ENCODE measurements at places on chromosomes 13 and 19.

GRCh38 chr13:83248751-83249150 lies 633.5 kb downstream of the SLITRK1 start:
- no peak for DNase-seq

GRCh38 chr13:84870190-84870589 lies 929.0 kb downstream of the SLITRK6 start:
- DNase-seq: no peak

GRCh38 chr13:90118467-90119071 lies 1228.9 kb upstream of the MIR17HG start:
- DNase-seq: no peak

GRCh38 chr13:34145061-34145460 lies 327.1 kb downstream of the RFC3 start:
- no peak for DNase-seq

DNA sequence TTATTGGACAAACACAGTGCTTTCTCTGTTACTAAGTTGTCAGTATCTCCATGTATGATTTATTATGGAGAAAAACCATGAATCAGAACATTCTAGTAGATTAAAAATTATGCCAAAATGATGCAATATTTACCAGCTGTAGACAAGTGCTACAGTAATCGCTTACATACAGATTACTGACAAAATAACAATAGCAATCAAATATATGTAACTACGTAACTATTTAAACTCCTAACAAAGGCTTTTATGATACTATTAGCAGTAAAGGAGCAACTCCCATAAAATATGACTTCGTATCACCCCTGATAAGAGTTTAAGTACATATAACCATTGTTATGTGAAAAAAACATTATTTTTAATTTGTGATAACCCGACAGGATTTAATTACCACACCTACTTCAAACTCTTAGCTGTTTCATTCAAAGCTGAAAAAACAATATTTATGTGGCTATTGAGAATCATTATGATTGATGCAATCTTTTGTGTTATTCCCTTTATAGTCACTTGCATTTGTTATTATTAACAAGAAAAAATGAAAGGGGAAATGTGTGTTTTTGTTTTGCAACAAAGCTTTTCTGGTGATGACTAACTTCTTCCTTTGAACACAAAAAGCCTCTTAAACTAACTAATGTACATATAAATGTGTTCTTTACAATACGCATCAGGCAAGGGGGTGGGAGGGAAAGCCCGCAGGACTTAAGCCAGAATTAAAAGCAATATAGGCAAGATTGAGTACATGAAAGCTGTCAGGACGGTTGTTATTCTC lies 147.4 kb downstream of the ABCC4 start:
- DNase-seq: no peak

DNA sequence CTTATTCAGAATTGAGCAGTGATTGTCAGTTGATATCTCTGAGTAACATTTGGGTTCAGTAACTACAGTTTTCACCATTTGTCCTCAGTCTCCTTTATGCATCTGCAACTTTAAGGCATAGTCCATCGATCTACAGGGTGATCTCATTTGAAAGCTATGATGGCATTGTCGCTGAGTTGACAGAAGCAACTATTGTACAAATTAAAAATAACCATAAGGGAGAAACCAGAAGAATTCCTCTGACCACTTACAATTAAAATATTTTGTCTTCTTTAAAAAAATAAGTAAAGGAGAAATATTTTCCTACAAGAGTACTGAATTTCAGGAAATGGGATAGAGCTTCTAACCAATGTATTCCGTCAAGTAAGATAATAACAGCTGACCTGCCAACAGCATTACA lies 30.6 kb downstream of the RAP2A start:
- DNase-seq: no peak

- no peak for DNase-seq
Measured at GRCh38 chr19:5046339-5047039, 77.6 kb downstream of the KDM4B start.

GRCh38 chr19:35160629-35161433 lies 6.3 kb downstream of the FXYD5 start:
- DNase-seq: no peak

- no peak for DNase-seq
Measured at GRCh38 chr19:23283925-23284324, 33.7 kb upstream of the ZNF724 start.

- no peak for DNase-seq
Measured at GRCh38 chr13:94827566-94827965, 115.2 kb upstream of the SOX21 start.

DNA sequence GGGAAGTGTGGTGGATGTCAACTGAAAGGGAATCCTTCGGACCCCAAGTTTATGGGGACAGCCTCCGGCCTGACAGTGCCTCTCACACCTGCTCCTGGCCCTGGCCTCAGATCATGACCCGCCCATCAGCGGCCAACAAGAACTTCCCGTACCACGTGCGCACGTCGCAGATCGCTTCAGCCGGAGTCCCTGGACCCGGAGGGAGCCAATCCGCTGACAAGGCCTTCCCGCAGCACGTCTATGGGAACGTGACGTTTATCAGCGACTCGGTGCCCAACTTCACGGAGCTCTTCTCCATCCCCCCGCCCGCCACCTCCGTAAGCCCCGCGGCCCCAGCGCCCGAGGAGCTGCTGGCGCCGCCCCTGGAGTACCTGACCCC lies 2.0 kb upstream of the MEGF8 start:
- no peak for DNase-seq

- DNase-seq: no peak
Measured at GRCh38 chr19:11400798-11401197, 16.7 kb upstream of the EPOR start.

DNA sequence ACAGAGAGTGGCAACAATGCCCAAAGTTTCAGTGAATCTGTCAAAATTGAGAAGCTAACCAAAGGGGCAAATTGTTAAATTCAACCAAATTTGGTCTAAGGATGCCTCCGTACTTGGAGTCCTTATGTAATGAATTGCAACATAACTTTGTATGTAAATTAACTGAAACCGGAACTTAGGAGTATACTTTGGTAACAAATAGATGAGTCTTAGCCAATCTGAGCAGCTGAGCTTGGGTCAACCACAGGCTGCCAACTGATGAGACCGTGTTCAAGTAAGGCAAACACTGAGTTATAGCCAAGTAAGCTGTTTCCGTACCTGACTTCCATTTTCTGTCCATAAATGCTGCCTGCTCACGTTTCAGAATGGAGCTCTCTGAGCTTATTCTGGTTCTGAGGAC lies 5.3 kb downstream of the VWA8 start:
- no peak for DNase-seq

GRCh38 chr13:79108914-79109643 lies 297.0 kb downstream of the RBM26 start:
- DNase-seq: no peak

DNA sequence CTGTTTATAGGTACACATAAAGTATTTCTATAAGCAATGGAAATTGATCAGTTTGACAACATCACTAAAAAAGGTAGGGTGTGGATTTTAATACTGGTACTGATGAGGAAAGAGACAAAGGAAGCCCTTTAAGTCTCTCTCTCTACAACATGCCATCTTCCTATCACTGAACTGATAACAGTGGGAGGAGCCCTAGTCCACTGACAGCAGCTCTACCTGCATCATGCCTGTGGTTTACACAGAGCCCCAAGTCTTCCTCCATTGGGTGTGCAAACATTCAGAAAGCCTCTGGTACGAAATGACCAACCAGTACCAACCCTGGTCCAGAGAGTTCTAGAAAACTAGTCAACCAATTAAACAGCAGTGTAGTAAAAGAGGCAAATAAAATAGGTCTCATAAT lies 53.4 kb downstream of the KLF12 start:
- DNase-seq: no peak

- no peak for DNase-seq
Measured at GRCh38 chr13:113819731-113820715, 43.9 kb downstream of the GAS6 start.

DNA sequence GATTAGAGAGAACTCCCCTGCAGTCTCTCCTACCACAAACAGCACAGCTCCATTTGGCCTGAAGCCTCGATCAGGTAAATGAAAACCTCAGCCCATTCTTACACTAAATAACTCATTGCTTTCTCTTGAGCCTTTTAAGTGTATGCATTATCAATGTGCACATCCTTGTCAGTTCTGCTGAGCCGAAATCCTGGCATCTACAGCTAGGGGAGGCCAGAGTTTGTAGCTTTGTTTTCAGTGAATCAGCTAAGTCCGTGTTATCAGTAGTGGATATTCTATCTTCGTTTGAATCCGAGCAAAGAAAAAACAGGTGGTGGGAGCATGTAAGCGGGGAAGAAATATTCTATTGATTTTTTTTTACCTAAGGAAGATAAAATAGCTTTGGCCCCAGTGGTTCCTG lies 84.4 kb downstream of the ESD start:
- no peak for DNase-seq

- peak; percentile 94 for DNase-seq
Measured at GRCh38 chr19:47745010-47745901, at the start of gene NOP53. NOP53 (plus strand) TSS chr19:47745546; CDS start chr19:47745560, 14 bp downstream.

DNA sequence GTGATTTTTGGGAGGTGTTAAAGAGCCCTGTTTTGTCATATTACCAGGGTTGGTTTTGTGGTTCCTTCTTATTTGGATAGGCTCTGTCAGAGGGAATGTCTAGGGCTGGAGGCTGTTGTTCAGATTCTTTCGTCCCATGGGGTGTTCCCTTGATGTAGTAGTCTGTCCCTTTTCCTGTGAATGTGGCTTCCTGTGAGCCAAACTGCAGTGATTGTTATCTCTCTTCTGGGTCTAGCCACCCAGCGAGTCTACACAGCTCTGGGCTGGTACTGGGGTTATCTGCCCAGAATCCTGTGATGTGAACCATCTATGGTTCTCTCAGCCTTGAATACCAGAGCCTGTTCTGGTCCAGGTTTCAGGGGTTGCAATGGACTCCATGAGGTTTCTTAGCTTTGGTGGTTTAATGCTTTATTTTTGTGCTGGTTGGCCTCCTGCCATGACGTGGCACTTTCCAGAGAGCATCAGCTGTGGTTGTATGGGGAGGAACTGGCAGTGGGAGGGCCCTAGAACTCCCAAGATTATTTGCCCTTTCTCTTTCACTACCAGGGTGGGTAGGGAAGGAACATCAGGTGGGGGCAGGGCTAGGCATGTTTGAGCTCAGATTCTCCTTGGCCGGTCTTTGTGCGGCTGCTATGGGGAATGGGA lies 78.8 kb downstream of the SPRY2 start:
- DNase-seq: no peak

DNA sequence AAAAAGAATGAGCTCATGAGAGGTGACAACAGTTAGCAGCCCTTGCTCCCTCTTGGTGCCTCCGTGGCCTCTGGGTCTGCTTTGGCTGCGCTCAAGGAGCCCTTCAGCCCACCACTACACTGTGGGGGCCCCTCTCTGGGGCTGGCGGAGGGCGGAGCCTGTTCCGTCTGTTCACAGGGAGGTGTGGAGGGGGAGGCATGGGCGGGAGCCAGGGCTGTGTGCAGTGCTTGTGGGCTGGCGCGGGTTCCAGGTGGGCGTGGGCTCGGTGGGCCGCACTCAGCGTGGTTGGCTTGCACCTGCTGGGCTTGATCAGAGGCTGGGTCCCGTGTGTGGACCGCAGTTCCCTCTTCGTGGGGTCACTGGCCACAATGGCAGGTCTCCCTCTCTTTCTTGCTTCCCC lies 953.4 kb upstream of the PRR20A start:
- DNase-seq: no peak

GRCh38 chr13:46296115-46296822 lies 84.5 kb downstream of the LRRC63 start:
- no peak for DNase-seq

DNA sequence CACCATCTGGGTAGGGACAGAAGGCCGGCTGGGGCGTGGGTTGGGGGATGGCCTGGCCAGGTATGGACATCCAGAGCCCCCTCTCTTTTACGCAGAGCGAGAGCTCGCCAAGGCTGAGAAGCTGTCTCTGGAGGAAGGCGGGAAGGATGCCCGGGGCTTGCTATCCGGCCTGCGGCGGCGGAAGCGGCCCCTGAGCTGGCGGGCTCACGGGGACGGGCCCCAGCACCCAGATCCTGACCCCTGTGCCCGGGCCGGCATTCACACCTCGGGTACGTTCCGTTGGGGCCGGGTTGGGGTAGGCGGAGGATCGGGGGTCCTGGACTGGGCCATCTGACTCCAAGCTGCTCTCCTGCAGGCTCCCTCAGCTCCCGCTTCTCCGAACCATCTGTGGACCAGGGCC lies 8.7 kb upstream of the SCN1B start:
- DNase-seq: no peak

DNA sequence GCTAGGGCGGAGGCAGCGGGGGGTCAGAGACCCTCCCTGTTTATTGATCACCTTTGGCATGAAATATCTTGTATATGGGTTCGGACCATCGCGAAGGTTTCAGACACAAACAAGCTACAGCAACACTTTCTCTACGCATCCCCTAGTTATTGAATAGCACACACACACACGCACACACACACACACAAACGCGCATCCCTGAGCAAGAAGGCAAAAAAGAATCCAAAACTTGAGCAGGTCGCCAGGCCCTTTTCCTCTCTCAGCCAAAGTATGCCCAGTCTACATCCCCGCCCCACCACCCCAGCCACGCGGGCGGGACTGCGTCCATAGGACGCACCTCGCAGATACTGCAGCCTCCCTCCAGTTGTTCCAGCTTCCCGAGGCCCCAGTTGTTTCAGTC lies 16.0 kb downstream of the POU4F1 start:
- no peak for DNase-seq
